ENCODE measurements at places on chromosomes 1 and 21.

DNA sequence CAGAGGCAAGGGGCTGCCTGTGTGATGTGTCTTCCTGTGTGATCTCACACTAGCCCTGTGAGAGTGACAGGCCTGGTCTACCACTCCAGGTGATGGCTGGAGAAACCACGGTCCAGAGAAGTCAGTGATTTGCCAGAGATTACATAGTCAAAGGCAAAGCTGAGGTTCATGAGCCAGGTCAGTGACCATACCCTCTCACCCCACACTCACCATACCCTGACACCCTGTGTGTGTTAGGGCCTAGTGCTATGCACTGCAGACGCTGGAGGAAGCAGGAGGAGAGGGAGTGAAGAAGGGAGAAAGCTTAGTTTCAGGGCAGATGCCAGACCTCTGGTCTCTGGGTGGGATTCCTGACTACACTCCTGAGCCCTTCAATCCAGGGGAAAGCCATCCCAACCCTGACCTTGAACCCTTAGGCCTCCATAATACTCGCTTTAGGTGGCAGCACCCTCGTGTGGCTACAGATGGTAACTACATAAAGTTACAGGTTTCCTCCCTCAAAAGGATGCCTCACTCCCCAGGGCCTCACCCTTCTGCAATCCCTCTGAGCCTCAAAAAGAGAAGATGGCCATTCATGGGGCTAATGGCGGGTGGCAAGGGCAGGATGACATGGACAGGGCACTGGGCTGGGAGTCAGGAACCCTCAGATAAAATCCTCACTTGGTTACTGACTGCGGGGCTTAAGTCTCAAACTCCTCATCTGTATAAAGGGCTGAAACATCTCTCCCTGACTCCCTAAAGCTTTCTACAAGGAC lies 20.8 kb upstream of the SDC3 start:
- peak; percentile 31 for DNase-seq

GRCh38 chr1:167862432-167863076 lies 51.4 kb downstream of the ADCY10 start:
- no peak for DNase-seq

GRCh38 chr1:7253988-7254587 lies 468.8 kb downstream of the CAMTA1 start:
- DNase-seq = no peak

GRCh38 chr1:29481031-29481430 lies 244.7 kb downstream of the PTPRU start:
- DNase-seq = no peak

DNA sequence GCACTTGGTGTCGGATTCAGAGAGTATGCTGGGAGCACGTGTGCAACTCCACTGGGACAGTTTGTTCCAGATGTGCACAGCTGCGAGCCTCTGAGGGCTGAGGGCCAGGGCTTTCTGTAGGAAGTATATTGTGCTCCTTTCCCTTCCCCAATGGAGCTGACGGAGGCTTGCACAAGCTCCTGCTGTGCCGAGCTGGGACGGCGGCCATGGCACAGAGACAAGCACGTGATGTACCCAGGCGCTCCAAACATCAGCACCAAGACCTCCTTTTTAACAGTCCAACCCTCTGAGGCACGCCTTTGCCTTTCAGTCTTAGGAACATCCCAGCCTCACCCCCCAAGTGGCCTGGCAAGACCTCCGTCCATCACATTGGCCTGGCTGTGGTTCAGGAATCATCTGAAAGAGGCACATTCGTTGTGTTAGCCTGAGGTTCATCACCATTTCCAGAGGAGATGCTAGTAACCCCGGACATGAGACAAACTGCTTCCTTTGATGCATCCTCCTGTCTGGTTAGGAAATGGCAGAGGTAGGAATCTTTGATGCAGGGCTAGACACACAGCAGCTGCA lies 339.2 kb upstream of the KAZN start:
- DNase-seq = no peak

- no peak for DNase-seq
Measured at GRCh38 chr1:3019007-3019515, 2.2 kb upstream of the ACTRT2 start.

All from stimulated activated CD4-positive, alpha-beta T cell treated with anti-CD3 and anti-CD28 coated beads, TNF-alpha, amount 100 ng/mL, for 24 hours (primary cell).